Right cardiac atrium (tissue), 5 donors: ENCODE measurements at places on chromosomes 3 and 15. TPM values are rescaled to one million over a fixed set of nuclear protein-coding genes. Genes with fewer than 3 reads are reported as not detected.

Gene GHRL
- polyA plus RNA-seq = 0.25 TPM

Gene ERICH6
- polyA plus RNA-seq = not detected

DNA sequence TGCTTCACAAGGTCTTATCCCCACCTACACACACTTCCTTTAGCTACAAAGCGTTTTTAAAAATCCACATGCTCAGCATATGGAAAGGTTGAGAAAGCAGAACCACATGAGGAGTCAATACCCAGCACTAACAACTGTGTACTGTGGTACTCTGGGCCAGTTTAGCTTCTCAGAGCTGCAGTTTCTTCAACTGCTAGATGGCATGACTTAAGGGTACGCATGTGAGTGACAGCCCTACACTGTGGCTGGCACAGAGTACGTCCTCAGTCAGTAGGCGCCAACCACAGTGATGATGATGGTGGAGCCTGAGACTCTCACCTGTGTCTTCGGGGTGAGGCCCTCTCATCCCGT, 17.4 kb downstream of the CCDC12 start:
- no peak for DNase-seq

Gene SLC12A1
- not detected for polyA plus RNA-seq

Gene NOX5
- 0.09 TPM for polyA plus RNA-seq

DNA sequence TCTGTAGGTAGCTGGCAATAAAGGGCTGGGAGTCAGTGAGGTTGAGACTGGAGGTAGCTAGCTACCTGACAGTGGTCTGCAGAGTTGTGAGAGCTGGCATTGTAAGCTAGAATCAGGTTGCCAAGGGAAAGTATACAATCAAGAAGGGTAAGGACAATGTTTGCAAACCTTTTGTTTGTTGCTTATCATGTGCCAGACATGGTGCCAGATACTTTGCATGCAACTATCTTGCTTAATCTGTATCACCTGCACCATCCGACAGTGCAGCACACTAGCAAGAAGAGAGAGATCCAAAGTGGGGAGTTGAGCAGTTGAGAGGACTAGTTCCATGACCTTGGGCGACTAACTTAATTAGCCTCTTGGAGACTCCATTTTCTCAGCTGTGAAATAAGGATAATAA, 236.4 kb downstream of the PDCD6IP start:
- no peak for DNase-seq

GRCh38 chr15:98778960-98779359, 130.6 kb downstream of the IGF1R start:
- no peak for DNase-seq

DNA sequence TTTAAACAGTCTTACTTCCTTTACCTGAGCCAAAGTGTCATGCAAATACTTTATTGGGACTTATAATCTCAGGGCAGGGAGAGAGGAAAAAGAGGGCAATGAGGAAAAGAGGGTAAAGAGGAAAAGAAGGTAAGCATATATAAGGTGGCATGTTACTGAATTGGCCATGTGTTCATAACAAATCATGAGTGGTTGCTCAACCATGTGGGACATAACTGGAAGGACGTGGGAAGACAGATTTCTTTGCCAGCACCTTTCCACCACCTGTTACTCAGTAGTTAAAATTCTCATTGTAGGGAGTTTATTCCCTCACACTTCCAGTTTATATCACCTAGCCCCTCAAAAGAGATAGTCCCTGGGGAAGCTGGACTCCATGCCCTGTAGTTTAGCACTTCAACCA, 54.7 kb upstream of the TPRG1 start:
- DNase-seq = no peak

DNA sequence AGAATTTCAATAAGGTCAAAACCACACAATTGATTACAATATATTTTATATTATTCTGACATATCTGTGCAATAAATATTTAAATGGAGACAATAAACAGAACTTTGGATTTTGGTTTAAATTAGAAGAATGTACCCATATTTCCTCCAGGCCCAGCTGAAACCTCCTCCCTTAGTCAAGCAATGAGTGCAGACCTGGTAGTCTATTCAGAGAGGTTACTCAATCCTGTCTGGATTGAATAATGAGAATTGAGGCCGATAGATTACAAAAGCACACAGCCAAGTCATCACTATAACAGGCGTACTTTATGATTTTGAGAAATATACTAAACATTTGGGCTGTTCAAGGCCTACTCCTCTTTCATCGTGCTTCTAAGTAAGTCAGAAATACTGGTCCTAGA, 114.5 kb upstream of the STRIT1 start:
- DNase-seq = no peak

DNA sequence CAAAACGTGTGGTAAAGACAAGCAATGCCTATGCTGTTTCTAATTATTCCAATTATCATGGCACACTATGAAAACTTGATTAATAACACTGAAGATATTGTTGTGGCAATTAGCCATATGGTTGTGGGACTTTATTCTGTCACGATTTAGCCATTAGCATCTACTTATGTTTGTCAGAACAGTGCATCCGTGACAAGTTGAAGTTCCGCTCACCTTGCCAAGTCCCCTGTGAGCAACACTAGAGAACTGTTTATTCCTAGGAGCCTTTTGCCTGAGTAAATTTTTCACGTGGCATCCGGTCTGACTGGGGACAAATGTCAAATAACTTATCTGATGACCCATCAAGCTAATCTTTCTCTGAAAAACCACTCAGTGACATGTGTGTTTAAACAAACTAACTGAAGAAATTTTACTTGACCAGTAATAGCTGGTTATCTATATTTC, 403.3 kb downstream of the TBC1D5 start:
- DNase-seq = no peak

GRCh38 chr3:14422016-14422963, 19.9 kb downstream of the SLC6A6 start:
- DNase-seq = peak; percentile 28
